Activated CD4-positive, alpha-beta T cell treated with anti-CD3 and anti-CD28 coated beads, Interleukin-2, amount 10 ng/mL, durations not matched to agents 7 days and 5 days (primary cell): ENCODE measurements at places on chromosomes 2 and 18.
A peak's percentile ranks its signal among the peaks of the same experiment; 100 is the strongest.

DNA sequence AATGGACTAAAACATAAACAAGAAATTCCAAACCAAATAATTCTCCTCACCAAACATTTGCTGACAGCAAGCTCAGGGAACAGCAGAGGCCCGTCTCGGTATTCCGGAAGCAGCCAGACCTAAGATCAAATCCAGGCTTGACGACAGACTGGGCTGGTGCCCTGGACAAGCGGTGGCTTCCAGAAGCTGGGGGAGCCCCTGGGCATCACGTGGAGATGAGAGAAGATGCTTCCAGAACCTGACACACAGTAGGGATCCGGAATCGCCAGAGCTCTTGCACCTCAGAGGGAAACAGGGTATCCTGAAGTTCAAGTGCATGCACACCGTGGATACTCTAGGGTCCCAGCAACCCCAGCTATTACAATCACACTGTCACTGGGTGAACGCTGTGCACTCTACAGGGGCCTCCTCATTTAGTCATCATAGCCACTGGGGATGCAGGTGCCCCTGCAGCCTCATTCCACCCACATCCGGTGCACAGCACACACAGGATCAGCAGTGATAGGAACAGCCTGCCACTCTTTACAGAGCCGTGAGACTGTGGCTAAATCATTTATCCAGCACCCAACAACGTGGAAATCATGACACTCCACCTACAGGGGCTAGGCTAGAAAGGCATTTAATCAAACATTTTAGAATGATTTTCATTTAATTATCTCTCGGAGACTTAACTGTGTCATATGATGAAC, 102.6 kb downstream of the HDAC4 start:
- peak; percentile 82 for DNase-seq

- no peak for DNase-seq
Observed at GRCh38 chr2:56017784-56018183, 94.2 kb upstream of the EFEMP1 start.

- DNase-seq, result no peak
Observed at GRCh38 chr2:134293719-134294537, 40.1 kb downstream of the MGAT5 start.

- DNase-seq, result no peak
Observed at GRCh38 chr2:205047273-205047839, 502.1 kb downstream of the PARD3B start.

DNA sequence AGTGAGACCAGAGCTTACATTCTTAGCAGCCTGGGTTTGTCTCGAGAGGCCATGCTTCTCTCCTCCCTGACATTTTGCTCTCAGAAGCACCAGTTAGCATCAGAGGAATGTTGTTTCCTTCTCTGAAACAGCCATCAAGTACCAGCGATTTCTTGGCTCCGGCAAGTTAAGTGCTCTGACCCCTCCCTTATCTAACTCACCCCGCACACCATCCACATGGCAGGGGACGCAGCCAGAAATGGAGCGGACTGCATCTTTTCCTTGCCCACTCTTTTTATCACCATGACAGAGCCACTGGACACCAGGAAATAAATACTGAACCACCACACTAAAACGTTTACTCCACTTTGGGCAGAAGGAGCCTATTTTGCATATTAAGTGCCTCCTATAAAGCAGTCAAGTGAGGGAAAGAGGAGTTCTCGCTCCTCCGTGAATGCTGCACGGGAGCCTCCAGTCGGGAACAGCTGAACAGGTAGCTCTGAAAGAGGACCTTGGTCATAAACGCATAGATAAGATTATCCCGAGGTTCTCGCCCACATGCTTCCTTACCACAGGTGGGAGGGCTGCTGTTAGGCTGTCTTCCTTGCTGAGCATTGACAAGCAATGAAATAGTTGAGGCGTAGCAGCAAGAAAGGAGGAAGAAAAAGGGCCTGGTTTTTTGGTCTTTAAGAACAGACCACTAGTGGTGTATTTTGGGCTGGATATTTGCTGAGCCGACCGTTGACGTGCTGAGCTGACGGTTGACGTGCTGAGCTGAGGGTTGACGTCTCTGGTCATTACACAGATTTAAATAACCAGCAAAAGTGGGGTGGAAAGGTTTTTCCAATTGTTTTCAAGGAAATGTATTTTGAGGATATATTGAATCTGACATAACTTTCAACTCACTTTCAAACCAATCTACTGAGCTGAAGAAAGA, 71.4 kb upstream of the ITGB6 start:
- no peak for DNase-seq

DNA sequence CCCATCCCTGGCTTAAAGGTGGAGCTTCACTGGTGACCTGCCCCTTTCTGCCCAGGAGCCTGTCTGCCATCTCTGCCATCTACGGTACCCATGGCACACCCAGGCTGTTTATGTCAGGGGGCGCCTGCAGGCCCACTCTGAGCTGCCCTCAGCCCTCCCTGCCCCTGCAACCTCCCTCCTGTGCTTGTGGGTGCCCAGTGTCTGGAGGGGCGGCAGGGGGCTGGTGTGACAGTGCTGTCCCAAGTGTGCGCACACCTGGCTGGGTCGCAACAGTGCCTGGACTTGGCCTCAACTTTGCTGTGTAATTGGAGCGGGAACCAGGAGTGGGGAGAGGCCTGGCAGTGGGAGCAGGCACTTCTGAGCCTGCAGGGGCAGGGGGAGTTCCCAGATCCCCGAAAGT, 102.4 kb downstream of the ALMS1 start:
- DNase-seq, result no peak

DNA sequence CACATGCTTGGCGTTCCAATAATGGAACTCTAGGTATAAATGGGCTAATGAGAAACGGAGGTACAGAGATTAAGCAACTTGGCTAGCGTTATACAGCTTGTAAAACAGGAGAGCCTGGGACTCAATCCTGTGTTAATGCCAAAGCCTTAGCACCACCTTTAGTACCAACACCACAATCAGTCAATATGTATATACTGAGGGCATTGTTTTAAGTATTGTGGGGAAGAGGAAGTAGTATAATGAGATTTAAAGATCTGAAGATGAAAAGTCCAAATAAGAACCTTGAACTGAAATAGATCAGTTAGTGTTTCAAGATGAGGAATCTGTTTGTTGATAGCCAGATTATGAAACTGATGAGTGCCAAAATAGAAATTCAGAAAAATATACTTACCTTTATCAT, 8.1 kb downstream of the MARS2 start:
- no peak for DNase-seq

DNA sequence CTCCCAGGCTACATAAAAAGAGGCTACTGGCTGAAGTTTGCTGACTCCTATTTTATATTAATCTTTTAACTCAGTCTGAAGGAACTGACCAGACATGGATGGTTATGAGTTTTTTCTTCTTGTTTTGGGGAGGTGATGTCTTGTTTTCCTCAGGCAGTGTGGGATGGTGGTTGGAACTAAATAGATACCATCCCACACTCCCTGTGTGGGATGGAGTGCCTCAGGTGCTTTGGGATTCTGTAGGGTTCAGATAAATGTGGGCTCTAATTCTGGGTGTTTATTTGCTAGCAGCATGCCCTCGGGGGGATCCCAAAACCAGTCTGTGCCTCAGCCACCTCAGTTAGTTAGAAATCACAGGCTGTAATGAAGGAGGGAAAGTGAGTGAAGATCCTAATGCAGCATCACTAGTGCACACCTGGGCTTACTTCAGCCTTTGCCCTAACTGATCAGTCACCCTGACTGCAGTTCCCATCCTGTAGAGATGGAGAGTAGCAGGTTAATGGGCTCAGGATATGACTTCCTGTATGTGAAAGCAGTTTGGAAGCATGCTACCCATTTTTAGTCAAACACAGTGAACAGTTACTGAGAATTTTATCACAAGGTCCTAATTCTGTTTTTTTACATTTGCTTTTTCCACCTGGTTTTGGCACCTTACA, 132.2 kb downstream of the SPTBN1 start:
- no peak for DNase-seq

DNA sequence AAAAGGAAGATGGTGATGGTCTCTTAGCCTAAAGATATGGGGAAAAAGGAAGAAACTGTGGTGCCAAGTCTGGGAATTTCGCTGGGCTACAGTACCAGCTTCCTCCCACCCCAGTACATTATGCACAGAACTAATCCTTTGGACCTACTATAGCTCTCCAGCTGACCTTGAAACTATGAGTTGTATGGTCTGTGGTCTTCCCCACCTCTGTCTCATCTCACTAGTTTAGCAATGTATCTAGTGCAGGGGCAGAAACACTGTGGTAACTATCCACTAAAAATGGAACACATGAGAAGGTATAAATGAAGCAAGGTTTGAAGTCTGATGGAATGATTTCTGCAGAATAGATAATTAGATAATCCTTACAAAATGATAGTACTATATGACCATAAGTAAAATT, 190.4 kb upstream of the CCDC150 start:
- DNase-seq, result no peak

GRCh38 chr18:45894818-45895217, 69.3 kb downstream of the SIGLEC15 start:
- no peak for DNase-seq

- no peak for DNase-seq
Observed at GRCh38 chr2:30784682-30785081, 22.6 kb downstream of the CAPN13 start.

DNA sequence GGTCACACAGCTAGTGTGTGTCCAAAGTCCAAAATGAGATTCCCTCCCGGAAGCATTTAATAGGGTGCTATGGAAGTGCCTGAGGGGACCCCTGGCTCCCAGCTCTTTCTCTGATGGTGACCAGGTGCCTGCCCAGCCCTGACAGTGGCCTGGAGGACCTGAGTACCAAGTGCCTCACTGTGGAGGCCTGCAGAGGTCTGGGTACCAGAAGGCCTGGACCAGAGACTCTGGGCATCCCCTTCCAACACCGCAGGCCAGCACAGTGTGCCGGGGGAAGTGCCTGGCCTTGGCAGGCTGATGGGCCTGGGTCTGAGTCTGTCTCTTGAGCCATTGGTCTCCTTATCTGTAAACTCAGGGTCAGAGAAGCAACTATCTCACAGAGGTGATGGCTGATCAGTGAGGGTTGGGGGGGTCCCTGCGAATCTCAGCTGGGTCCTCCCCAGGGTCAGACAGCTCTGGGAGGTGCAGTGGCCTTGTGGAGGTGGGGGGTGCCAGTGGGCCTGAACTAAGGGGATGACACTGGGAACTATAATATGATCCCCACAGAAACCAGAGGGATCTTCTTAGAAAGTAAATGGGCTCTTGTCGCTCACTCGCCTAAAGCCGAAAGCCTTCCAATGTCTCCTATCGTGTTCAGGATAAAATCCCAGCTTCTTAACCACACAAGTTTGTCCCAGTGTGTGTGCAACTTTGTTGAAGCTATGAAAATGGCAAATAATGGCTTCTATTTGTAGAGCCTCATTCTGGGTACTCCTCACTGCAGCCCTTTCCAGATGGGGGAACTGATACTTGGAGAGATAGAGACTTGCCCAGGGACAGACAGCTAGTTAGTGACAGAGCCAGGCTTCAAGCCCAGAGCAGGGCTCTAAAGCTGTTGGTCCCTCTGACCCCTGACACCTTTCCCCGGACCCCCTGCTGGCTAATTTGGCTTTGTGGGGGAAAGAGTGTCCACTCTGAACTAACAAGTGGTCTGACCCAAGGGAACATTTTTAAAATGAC, 225.1 kb downstream of the TFCP2L1 start:
- DNase-seq, result no peak

- DNase-seq, result no peak
Observed at GRCh38 chr2:40416486-40416885, 35.4 kb downstream of the SLC8A1 start.

DNA sequence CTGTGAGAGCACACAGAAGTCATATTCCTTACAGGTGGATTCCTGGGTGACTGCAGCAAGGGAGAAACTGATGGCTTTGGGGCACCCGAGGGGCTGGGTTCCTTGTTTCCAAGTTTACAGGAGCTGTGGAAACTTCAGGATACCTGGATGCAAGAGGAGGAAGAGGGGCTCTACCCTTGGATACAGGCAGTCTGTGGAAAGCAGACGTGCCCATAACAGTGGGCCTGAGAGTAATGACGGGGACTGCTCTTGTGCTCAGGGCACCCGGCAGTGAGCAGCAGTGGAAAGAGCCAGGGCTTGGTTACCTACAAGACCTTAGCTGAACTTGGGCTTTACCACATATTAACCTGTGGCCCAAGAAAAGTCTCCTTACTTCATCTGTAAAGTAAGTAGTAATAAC, 102.2 kb upstream of the TGFA start:
- no peak for DNase-seq

GRCh38 chr2:117856415-117857210, 42.1 kb downstream of the DDX18 start:
- no peak for DNase-seq

GRCh38 chr2:224925810-224926100, 116.5 kb downstream of the DOCK10 start:
- DNase-seq, result no peak

- no peak for DNase-seq
Observed at GRCh38 chr2:45850558-45850957, 199.1 kb downstream of the PRKCE start.

DNA sequence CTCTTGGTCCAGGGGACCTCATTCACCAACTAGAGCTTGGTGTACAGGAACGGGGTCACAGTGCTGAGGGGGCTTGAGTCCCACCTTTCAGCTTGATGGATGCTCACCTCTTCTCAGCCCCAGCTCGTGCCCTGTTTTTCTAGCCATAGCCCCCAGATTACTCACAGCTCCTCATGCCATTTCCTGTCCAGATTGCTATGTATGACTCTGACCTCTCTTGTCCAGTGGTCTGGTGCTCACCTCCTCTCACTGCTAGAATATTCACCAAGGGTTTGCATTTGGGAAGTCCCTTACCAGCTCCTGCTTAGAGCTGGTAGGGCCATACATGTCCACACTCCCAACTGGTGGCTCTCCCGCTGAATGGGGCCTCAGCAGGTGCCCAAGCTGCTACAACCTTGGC, 5.9 kb downstream of the LBX2 start:
- no peak for DNase-seq

DNA sequence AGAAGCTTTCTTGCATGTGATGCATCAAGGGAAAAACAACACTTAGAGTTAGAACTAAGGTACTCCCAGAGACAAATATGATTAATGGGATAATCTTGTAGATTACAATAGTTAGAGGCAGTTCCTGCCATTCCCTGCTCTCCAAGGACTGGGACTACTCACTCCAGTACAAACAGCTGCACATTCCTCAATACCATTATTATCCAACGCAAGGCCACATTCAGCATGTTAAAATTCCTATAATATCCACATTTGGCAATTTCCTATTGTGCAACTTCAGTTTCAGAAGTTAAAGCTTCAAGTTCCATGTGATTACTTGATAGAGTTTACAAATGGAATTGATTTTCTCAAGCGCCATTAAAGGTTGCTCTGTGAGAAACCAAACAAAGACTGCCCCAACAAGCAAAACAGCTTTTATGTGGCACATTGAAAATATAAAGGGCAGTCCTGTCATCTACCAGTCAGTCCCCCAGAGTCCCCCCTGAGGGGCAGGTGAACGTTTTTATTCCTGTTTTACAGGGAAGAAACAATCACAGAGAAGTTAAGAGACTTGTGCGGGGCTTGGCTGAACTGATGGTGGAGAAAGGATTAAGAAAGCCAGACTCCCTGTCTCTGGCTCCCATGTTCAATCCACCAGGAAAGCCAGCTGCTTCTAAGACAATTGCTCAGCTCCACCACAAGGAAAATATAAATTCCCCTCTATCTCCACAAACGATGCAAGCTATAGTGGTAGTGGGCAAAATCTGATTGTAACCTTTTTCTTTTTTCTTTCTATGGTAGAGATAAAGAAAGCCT, 72.6 kb downstream of the TXNL1 start:
- no peak for DNase-seq

GRCh38 chr2:127612111-127612822, 33.7 kb upstream of the GPR17 start:
- no peak for DNase-seq
